HFFc6 (cell line): ENCODE measurements at places on chromosomes 3 and 15. TPM values are rescaled to one million over a fixed set of nuclear protein-coding genes. Genes with fewer than 3 reads are reported as not detected.

GRCh38 chr15:22963641-22964040 lies 16.5 kb downstream of the CYFIP1 start:
- DNase-seq: no peak

GRCh38 chr3:39106851-39107387 lies 508 bp downstream of the GORASP1 start:
- DNase-seq: peak; percentile 26

DNA sequence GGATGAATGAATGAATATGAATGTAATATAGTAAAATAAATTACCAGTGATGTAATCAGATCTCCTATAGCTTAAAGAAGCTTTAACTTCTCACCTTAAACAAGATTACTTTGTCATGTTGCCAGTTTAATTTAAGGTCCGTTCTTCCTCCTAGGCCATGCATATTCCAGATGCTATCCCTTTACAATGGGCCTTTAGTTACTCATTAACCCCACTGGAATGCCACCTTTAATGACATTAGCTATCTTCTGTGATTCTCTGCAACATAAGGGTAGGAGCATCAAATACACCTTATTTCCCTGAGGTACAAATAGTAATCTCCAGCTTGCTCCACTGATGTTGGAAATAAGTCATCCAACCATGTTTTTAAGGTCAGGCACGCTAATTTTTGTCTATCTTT lies 63.0 kb upstream of the TIMP4 start:
- DNase-seq: no peak

- DNase-seq: no peak
These were observed 112.8 kb upstream of the TMEM108 start for GRCh38 chr3:132925256-132925930.

GRCh38 chr3:164250923-164251322 lies 827.4 kb downstream of the SI start:
- DNase-seq: no peak

GRCh38 chr15:48147358-48147757 lies 26.6 kb downstream of the SLC24A5 start:
- DNase-seq: no peak

GRCh38 chr3:138200424-138200823 lies 13.3 kb downstream of the ARMC8 start:
- DNase-seq: no peak

- DNase-seq: no peak
These were observed 20.0 kb downstream of the PCCB start for GRCh38 chr3:136270179-136270578.

GRCh38 chr15:48380198-48380597 lies 49.0 kb downstream of the DUT start:
- DNase-seq: no peak

- no peak for DNase-seq
These were observed 5.0 kb downstream of the SLC12A8 start for GRCh38 chr3:125207507-125207906.

- DNase-seq: no peak
These were observed 21.4 kb upstream of the LEO1 start for GRCh38 chr15:51992953-51993352.

DNA sequence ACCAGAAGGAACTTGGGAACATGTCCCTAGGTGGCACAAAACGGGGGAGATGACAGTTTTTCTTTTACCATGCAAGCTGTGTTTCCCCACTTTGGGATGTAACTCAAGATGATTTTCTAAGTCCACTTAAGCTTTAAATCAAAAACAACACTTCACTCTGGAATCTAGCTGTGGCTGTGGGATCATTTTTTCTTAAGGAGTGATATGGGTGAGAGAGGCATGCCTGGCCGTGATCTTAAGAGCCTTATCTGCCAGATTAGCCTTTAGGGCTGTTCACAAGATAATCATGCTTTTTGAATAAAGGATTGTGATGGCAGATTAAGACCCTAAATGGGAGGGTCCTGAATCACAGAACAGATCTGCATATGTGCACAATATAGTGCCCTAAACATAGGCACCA lies 384.8 kb upstream of the SEMA6D start:
- DNase-seq: no peak

The OR5K2 gene
- total RNA-seq: not detected in 3 replicates

The IGDCC3 gene
- not detected in 3 replicates for total RNA-seq

The CPLX3 gene
- not detected in 3 replicates for total RNA-seq

The PDZRN3 gene
- total RNA-seq: 15.1 to 18.0 TPM (median 16.3 TPM) in 3 replicates
